NCI-H1417 (cell line): ENCODE measurements at places on chromosomes 4 and X.

- no peak for DNase-seq
Observed at GRCh38 chr4:26127851-26128337, 192.9 kb upstream of the RBPJ start.

GRCh38 chr4:5206016-5206790 lies 154.9 kb downstream of the STK32B start:
- peak; percentile 56 for DNase-seq

- no peak for DNase-seq
Observed at GRCh38 chrX:123924186-123924585, 37.3 kb upstream of the STAG2 start.

DNA sequence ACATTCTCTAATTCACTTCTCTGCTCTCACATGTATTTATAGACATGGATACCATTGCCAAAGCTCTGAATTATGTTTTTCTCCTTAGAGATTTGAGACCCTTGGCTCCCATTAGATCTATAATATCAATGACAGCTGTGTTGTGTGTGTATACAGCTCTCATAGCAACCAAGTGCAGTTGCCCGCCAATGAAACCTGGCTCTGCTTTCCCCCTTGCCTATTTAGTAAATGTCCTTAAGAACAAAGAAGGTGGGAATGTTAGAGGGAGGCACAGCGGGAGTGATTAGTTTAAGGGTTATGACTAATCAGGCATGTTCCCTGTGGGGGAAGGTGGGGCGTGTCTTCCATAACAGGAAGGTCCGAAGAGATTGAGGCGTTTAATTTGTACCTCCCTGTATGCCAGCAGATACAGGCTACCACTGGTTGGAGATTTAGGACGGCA lies 100.5 kb upstream of the TBC1D9 start:
- DNase-seq: no peak

- DNase-seq: peak; percentile 74
Observed at GRCh38 chr4:185143601-185143969, 519 bp downstream of the SLC25A4 start.

- no peak for DNase-seq
Observed at GRCh38 chrX:127457161-127457560, 595.0 kb downstream of the ACTRT1 start.

GRCh38 chr4:176841711-176842112 lies 49.0 kb upstream of the VEGFC start:
- DNase-seq: no peak

DNA sequence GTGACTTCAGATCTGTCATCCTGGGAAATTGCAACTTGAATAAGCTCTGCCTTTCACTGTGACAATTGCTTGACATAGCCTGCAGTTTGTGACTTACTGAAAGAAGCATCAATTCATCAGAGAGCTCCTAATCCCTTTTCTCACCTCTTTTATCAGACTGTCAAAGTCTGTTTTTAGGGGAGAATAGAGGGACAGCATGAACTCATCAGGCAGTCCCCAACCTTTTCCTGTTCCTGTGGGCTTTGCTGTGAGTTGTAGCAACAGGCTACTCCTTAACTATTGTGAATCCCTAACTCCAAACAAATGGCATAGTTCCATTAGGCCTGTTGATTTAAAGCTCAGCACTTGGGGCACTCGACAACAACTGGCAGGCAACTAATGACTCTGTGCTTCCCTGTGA lies 64.9 kb downstream of the DOCK11 start:
- DNase-seq: no peak

GRCh38 chr4:103719830-103720207 lies at the start of gene TACR3:
Gene TACR3, minus strand, starts transcription at chr4:103719985. Its CDS starts 310 bp downstream, at chr4:103719675.
- DNase-seq: no peak

- DNase-seq: no peak
Observed at GRCh38 chr4:144634978-144635747, 10.8 kb upstream of the HHIP start.

- peak; percentile 21 for DNase-seq
Observed at GRCh38 chr4:108399610-108400265, 220.6 kb upstream of the RPL34 start.

- no peak for DNase-seq
Observed at GRCh38 chr4:122617597-122618593, 3.0 kb downstream of the IL21 start.

- DNase-seq: no peak
Observed at GRCh38 chr4:108047199-108047598, 57.5 kb downstream of the HADH start.

GRCh38 chr4:43471950-43472349 lies 579.4 kb downstream of the GRXCR1 start:
- no peak for DNase-seq

GRCh38 chrX:42128020-42128419 lies 204.7 kb upstream of the CASK start:
- DNase-seq: no peak

DNA sequence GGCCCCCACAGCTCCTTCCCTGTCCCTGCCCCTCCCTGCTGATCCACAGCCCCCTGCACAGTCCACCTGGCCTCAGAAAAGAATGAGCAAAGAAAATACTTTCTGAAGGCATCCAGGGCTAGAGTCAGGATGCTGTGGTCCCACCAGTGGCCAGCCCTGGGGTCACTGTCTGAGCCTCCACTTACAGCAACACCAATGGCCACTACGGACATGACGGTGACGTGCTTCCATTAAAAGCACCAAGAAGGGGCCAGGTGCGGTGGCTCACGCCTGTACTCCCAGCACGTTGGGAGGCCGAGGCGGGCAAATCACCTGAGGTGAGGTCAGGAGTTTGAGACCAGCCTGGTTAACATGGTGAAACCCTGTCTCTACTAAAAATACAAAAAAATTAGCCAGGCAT lies 4.0 kb downstream of the JAKMIP1 start:
- no peak for DNase-seq

- DNase-seq: no peak
Observed at GRCh38 chr4:17812801-17813200, 2.0 kb downstream of the NCAPG start.

- no peak for DNase-seq
Observed at GRCh38 chr4:76981644-76982043, 32.1 kb downstream of the SEPTIN11 start.
